Ovary (tissue), 10 donors: ENCODE measurements at places on chromosomes 16 and 17. TPM values are rescaled to one million over a fixed set of nuclear protein-coding genes. Genes with fewer than 3 reads are reported as not detected.

Gene VAC14
- total RNA-seq: 32.4 TPM

Gene RABEP1
- total RNA-seq: 40.0 TPM

Gene LLGL1
- 23.3 TPM for total RNA-seq

Gene HYDIN
- 2.9 TPM for total RNA-seq

Gene NR1D1
- total RNA-seq: 10.9 TPM

Gene ARL17B
- total RNA-seq: 15.5 TPM

Gene PRRT2
- total RNA-seq: 33.4 TPM

Gene RHBDL3
- 3.1 TPM for total RNA-seq

Gene SOST
- not detected for total RNA-seq

Gene CCL16
- 0.26 TPM for total RNA-seq

Gene OR2C1
- total RNA-seq: not detected

DNA sequence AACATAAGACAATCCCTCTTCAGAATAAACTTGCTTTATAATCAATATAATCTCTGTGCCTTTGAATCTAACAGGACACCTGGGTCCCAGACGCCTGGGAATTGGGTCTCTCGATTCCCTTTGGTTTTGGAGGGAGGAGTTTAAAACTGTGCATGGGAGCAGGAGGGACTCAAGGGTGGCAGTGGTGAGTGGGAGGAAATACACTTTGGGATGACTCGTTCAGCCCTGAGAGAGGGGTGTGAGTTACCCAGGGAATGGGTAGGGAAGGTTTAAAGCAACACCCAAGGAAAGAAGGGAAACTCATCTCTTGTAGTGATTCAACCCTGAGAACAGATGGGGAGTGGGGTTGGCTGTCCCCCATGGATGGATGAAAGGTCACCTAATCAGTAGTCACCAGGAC, 1.6 kb downstream of the RANGRF start:
- H3K27me3 ChIP-seq: no peaks in the 10 kb centered on the region
- peaks cover 2% of the 10 kb centered on the region for H3K4me1 ChIP-seq
- no peak overlapping the region for H3K4me3 ChIP-seq
- H3K36me3 ChIP-seq: no peaks in the 10 kb centered on the region

DNA sequence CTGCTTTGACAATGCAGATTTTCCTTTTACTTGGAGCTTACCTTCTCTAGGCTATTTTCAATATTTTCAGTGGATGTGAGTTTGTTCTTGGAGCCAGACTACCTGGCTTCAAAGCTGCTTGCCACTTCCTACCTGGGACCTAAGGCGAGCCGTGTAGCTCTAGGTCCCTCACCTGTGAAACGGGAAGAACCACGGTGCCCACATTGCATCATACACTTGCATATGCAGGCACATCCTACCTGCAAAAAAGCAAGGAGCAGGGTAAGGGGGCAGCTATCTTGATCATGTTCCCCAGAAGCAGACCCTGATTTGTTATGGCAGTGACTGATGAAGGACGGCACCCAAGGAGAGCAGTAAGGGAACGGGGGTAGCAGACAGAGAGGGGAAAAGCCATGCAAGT, 27.0 kb upstream of the MPRIP start:
- no peaks in the 10 kb centered on the region for H3K36me3 ChIP-seq
- H3K27ac ChIP-seq: no peak overlapping the region
- H3K4me3 ChIP-seq: no peak overlapping the region
- DNase-seq: no peak

DNA sequence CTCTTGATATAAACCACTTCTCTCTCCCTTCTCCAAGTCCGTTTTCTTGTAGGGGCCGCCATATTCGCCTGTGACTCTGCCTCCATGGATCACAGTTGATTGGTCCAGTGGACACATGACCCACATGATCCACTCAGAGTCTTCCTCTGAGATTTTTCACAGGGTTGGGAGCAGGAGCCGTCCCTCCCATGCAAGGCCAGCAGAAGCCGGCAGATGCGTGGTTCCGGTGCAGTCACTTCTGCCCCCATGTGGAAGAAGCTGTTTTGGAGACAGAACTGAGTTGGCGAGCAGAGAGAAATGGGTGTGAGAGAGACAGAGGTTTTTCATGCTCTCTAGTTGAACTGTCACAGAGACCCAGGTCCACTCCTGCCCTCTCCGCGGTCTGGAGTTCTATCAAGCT, 83.3 kb downstream of the C16orf95 start:
- no peaks in the 10 kb centered on the region for H3K4me1 ChIP-seq
- no peaks in the 10 kb centered on the region for H3K36me3 ChIP-seq
- H3K4me3 ChIP-seq: no peak overlapping the region
- no peaks in the 10 kb centered on the region for H3K27me3 ChIP-seq
- no peak overlapping the region for H3K27ac ChIP-seq
- no peak for DNase-seq

DNA sequence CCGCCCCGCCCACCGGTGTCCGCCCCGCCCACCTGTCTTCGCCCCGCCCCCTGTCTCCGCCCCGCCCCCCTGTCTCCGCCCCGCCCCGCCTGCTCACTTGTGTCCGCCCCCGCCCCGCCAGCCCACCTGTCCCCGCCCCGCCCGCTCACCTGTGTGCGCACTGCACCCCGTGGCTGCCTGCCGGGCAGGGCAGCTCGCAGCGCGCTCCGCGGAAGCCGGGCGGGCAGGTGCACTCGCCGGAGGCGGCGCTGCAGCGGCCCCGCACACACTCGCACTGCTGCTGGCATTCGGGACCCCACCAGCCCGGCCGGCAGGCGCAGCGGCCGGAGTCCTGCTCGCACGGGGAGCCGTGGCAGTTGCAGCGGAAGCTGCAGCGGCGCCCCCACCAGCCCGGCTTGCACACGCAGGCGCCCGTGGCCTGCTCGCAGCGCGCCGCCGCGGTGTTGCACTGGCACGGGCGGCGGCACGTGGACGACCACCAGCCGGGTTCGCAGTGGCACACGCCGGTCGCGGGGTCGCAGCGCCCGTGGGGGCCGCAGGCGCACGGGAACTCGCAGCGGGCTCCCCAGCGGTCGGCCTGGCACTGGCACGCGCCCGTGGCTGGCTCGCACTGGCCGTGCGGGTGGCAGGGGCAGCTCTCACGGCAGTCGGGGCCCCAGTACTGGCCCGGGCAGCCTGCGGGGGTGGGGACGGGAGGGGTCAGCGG, 2.1 kb downstream of the SCARF1 start:
- no peaks in the 10 kb centered on the region for H3K27me3 ChIP-seq
- peaks cover 5% of the 10 kb centered on the region for H3K4me1 ChIP-seq
- H3K4me3 ChIP-seq: peak overlapping the region; percentile 24
- H3K36me3 ChIP-seq: no peaks in the 10 kb centered on the region
- DNase-seq: peak; percentile 56

GRCh38 chr17:50539762-50540559, 7.0 kb upstream of the SPATA20 start:
- no peaks in the 10 kb centered on the region for H3K27me3 ChIP-seq
- DNase-seq: no peak
- no peak overlapping the region for H3K4me3 ChIP-seq
- peaks cover 6% of the 10 kb centered on the region for H3K4me1 ChIP-seq

GRCh38 chr16:49524216-49524946, 150.8 kb downstream of the C16orf78 start:
- no peak overlapping the region for H3K4me3 ChIP-seq
- DNase-seq: peak; percentile 44
- peaks cover 11% of the 10 kb centered on the region for H3K4me1 ChIP-seq

DNA sequence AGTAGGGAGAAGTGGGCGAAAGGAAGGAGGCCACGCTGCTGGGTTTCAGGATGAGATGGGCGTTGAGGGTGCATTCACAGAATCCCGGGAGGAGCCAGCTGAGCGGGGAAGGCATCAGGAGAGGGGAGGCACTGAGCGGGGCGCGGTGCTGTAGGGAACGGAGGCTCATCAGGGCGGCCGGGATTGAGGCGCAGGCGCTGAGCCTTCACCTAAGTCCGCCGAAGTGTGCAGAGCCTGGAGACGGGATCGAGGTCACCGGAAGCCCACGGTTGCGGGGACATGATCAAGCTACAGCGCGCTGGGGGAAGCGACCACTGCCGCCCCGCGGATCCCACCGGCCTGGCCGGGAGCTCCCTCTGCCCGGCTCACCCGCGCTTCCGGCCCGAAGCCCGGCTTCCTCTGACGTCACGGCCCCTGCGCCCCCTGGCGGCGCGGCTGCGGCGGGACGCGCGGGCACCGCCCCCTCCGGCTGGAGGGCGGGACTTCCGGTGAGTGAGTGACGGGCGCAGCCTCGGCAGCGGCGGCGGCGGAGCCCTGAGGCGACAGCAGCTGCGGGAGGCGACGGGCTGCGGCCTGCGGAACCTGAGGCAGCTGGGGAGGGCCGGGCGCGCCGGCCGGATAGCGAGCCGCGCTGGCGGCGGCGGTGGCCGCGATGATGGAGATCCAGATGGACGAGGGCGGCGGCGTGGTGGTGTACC, at the start of gene MAPK8IP3:
Gene MAPK8IP3, plus strand, starts transcription at position 508 of the 698 bp plus-strand sequence. Its CDS starts 145 bp downstream, at position 653.
- H3K27me3 ChIP-seq: no peaks in the 10 kb centered on the region
- H3K27ac ChIP-seq: peak within 1 kb of the TSS; percentile 85
- peaks cover 14% of the 10 kb centered on the region for H3K4me1 ChIP-seq
- H3K36me3 ChIP-seq: no peaks in the 10 kb centered on the region
- peak; percentile 88 for DNase-seq

- peak; percentile 35 for DNase-seq
- no peak overlapping the region for H3K4me3 ChIP-seq
- no peaks in the 10 kb centered on the region for H3K27me3 ChIP-seq
- no peaks in the 10 kb centered on the region for H3K36me3 ChIP-seq
Measured at GRCh38 chr17:33674685-33675084, 381.6 kb upstream of the ASIC2 start.

GRCh38 chr17:43219001-43219400, 7.3 kb downstream of the TMEM106A start:
- H3K27ac ChIP-seq: no peak overlapping the region
- no peak for DNase-seq
- H3K36me3 ChIP-seq: no peaks in the 10 kb centered on the region
- no peak overlapping the region for H3K4me3 ChIP-seq

GRCh38 chr17:49259663-49260010, 29.1 kb upstream of the PHOSPHO1 start:
- no peaks in the 10 kb centered on the region for H3K36me3 ChIP-seq
- no peaks in the 10 kb centered on the region for H3K27me3 ChIP-seq
- peaks cover 1% of the 10 kb centered on the region for H3K4me1 ChIP-seq
- H3K27ac ChIP-seq: no peak overlapping the region

DNA sequence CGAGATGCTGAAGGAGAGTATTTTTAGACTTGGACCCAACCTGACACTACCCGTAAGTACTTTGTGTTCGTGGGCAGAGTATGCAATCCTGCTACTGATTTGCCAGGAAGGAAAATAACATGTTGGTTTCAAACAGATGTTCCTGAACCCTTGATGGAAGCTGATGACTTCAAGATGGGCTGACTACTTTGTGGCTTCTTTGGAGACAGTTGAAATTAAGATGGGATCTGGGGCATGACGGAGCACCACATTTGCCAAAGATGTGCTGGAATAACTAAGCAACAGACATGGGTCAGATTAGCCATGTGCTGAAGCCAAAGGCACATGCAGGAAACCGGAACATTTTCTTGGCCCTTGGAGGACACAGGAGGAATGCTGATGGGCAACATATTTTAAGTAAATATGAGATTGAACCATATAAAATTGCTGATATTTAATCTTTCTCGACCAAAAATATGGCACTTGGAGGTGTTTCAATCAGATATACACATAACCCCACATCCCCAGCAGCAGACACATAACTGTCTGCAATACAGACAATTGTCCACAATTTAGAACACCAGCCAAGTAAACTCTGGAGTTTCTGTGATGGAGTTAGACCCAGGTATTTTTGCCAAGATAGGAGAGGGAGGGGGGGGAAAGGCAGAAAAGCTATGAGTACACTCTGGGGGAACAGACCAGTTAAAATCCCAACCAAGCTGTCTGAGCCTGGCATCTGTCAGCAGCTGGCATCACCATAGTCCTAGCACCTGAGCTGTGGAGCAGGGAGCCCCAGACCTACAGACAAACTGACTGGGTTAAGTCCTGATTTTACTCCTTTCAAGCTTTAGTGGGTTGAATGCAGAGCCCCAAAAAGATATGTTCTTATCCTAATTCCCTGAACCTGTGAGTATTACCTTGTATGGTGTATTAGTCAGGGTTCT, 329.4 kb upstream of the CDH5 start:
- no peak overlapping the region for H3K4me3 ChIP-seq
- no peak overlapping the region for H3K27ac ChIP-seq
- DNase-seq: no peak
- no peaks in the 10 kb centered on the region for H3K27me3 ChIP-seq
- peaks cover 3% of the 10 kb centered on the region for H3K4me1 ChIP-seq

GRCh38 chr17:48539177-48539576, 5.7 kb downstream of the HOXB2 start:
- no peaks in the 10 kb centered on the region for H3K27me3 ChIP-seq
- no peak overlapping the region for H3K27ac ChIP-seq
- H3K36me3 ChIP-seq: no peaks in the 10 kb centered on the region
- DNase-seq: no peak
- H3K4me1 ChIP-seq: no peaks in the 10 kb centered on the region

- peaks cover 1% of the 10 kb centered on the region for H3K4me1 ChIP-seq
- no peaks in the 10 kb centered on the region for H3K27me3 ChIP-seq
- peak; percentile 26 for DNase-seq
Measured at GRCh38 chr16:64882078-64882784, 239.6 kb downstream of the CDH11 start.

- H3K4me1 ChIP-seq: no peaks in the 10 kb centered on the region
- no peaks in the 10 kb centered on the region for H3K36me3 ChIP-seq
- H3K27me3 ChIP-seq: no peaks in the 10 kb centered on the region
- no peak overlapping the region for H3K4me3 ChIP-seq
- no peak for DNase-seq
- H3K27ac ChIP-seq: no peak overlapping the region
Measured at GRCh38 chr16:11238272-11239202, 17.5 kb downstream of the SOCS1 start.
